ENCODE measurements at places on chromosomes 5 and 9.

DNA sequence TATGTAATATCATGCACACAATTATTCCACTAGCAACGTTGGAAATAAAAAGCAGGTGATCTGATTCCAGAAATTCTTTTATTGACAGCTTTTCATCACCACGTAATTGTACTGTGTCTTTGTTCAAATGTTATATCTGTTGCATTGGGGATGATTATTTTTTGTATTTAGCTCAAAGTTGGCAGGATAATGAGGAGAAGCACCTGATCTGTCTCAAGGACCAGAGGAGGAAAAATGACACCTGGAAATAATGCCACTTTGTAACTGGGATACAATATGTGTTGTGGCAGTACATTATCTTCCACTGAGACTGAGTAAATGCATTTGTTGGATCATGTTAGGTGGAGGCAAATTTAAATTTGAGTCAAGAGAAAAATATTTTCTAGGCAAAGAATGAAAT, 1298.8 kb upstream of the CDH6 start:
- no peak for DNase-seq

DNA sequence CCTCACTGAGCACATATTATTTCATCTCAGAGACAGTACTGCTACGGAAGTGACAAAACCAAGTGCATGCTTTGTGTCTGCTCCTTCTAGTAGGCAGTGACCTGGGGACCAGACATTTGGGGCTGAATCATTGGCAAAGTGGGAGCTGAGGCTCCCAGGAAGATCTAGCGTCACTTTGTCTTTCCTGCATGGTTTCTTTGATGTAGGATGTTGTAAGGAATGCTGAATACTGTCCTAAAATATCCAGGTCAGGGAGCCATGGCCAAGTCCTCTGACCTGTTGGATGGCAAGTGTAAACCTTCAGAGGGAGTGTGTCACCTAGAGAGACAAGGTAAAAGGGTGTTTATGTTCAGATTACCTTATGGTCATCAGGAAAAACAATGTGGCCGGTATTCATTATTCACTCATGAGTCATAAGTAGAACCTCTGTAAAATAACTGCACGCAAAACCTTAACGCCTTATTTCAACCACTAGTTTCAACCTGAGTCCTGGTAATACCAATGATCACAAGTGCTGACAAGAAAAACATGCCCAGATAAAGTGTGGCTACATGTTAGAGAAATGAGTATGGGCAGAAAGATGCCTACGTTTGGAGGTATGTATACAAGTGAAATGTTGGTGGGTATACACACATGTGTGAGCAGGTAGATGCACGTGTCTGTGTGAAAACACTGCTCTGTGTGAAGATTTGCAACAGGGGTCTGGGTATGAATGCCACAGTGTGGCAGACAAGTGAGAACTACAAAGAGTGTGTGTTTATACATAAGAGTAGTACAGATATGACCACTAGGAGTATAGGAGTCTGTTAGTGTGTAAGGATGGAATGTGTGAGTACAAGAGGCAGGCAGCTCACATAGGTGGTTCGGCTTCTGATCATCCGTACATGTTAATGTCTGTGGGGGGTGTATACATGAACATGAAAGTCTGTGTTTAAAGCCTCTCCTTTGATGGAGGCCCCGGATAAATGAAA, 263.9 kb downstream of the SPOCK1 start:
- no peak for DNase-seq

- DNase-seq, result no peak
Observed at GRCh38 chr9:15576350-15577050, 23.7 kb downstream of the CCDC171 start.

DNA sequence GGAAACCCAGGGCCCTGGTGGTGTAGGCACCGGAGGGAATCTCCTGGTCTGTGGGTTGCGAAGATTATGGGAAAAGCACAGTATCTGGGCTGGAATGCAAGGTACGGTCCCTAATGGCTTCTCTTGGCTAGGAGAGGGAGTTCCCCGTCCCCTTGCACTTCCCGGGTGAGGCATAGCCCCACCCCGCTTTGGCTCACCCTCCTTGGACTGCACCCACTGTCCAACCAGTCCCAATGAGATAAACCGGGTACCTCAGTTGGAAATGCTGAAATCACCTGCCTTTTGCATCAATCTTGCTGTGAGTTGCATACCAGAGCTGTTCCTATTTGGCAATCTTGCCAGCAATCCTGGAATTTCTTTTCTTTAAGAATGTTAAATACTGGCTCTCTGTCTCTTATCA, 1429.1 kb downstream of the MAT2B start:
- no peak for DNase-seq

DNA sequence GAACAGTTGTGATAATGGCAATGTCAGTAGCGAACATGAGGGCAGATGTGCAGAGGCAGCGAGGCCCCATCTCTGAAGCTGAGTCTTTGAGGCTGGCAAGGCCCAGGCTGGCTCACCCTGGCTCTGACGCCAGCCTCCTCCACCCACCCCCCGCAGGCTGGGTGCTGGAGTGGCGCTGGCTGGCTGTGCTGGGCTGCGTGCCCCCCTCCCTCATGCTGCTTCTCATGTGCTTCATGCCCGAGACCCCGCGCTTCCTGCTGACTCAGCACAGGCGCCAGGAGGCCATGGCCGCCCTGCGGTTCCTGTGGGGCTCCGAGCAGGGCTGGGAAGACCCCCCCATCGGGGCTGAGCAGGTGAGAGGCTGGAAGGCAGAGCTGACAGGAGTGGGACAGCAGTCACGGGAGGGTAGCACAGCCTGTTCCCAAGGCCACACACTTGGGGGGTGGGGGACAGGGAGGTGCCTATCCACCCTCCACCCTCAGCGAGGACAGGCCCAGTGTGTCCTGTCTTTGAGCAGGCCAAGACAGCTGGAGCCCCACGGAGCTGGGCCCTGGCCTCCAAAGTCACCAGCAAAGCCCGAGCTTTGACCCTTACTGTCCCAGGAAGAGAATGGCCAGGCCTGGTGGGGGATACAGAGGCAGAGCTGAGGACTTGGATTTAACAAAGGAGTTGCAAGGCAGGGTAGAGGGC, 5.6 kb downstream of the SLC2A8 start:
- DNase-seq, result no peak

DNA sequence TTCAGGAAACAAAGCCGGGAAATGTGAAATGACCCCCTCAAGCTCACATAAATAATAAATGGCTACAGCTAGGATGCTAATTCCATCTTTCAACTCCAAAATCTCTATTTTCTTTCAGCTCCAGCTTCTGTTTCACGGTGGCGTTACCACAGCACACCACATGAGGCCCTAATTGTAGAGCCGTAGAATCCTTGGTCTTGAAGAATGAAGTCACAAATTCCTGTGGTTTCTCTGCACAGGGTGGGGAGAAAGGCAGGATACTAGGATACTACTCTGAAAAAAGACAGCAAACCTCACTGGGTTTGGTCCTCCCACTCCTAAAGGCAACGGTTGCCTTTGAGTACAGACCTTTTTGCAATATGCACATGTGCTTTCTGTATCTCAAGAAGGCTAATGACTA, 13.9 kb upstream of the RARS1 start:
- DNase-seq, result no peak

GRCh38 chr9:128298535-128299482, 22.7 kb downstream of the SWI5 start:
- DNase-seq, result no peak

GRCh38 chr9:114719290-114719689, 37.3 kb upstream of the TEX48 start:
- DNase-seq, result no peak

GRCh38 chr9:121707477-121708424, 56.3 kb downstream of the DAB2IP start:
- no peak for DNase-seq

DNA sequence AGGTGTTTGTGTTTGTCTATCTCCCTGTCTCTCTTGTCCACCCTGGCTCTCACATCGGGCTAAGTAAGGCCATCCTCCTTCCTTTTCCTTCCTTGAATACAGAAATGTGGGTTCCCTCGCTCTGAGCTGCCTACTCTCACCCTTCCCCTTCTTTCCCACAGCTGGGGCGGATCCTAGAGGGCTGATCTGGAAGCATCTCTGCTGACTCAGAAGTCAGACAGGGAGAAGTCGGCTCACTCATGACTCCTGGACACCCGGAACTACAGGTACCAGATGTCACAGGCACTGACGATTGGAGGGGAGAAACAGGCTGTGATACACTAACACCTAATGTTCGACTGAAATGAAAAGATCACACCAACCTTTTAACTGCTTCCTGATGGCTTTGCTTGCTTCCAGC, 41.3 kb downstream of the PTPN3 start:
- no peak for DNase-seq

DNA sequence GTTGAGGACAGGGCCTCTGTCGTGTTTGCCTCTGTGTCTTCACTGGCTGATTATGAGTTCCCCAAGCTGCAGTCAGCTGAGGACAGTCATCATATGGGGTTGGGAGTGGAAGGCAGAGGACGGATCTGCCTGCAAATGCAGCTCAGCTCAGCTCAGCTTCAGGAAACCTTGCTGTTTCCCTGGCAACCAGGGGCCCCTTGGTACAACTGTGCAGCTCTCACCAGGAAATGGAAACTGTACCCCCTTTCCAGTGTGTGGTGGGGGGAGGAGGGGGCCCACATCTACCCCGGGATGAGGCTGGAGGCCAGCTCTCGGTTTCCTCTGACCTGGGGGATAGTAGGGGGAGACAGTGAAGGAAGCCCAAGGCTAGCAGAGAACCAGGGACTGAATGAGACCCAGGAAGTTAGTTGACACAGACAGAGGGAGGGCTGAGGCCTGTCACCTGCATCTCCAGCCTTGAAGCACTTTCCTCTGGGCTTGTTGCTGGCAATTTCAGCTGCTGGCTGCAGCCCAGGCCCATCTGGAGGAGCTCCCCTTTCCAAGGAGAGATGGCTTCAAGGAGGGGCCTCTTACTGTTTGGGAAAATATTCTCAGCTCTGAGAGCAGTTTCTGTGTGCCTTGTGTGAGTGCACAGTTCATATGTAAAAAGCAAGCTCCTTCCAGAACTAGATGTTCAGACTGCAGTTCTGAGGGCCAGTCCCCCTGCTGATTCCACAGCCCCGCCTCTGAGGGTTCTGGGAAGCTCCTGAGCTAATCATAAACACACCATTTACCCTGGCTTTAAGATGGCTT, 6.9 kb downstream of the ANXA6 start:
- no peak for DNase-seq

DNA sequence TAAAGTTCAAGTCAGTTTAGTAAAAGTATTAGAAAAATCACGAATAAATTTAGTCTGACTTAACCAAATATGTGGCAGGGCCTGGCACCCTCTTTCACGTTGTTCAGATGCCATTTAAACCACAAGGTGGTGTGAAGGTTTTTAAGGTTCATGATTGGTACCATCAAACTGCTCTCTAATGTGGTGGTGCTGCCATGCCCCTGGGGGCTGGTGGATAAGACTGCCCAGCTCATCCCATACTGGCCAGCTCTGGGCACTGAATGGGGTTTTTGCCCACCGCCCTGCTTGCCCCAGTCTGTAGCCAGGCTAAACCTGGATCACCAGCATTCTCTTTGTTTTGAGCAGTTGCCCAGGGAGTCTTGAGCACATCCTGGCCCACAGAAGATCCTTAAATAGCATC, 159.3 kb downstream of the GABBR2 start:
- no peak for DNase-seq

- no peak for DNase-seq
Observed at GRCh38 chr9:88991066-88992034, at the start of gene S1PR3. TSS of gene S1PR3 (plus strand) at chr9:88991468. CDS start at chr9:89001201, 9,733 bp downstream.

- DNase-seq, result no peak
Observed at GRCh38 chr9:14561929-14562405, 131.3 kb downstream of the ZDHHC21 start.

DNA sequence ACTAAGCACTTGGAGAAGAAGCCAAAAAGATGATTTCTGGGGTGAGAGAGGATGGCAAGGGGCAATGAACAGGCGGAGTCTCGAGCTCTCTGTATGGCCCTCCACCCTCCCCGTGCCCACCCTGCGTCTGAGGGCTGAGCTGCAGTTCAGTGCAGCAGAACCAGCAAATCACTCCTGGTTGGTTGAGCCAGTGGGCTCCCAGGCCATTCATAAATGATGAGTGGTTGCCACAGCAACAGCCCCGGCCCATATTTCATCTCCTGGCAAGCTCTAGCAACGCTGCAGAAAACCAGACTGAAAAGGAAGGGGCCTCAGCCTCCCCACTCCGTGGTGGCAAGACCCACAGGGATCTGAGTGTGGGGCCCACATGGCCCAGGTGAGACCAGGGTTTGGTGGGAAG, 93.8 kb upstream of the PPP1R26 start:
- DNase-seq, result no peak

DNA sequence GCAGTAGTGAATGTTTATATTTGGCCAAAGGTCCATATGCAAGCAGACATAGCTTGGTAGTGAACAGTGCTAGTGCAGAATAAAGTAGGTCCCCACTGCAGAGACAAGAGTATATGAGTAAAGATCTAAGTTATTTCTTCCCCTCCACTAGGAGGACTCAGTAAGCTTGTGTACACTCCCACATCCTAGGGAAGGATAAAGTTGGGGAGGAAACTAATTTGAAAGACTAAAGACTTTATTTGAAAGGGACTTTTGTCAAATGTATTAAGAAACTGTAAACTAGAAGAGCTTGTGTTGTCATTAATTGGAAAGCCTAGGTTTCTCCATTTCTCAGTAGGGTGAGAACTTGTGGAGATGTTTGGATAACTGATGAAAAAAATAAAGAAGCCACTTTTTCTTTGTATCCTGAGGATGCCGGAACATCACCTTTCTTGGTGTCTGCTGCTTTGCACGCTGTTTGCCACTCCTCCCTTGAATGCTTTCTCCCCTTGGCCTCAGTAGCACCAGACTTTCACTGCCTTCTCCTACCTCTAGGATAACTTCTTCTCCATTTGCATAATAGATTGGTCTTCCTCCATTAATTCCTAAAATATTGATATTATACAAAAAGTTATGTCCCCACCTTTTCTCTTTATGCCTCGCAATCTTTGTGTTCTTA, 329.0 kb downstream of the PARP8 start:
- DNase-seq, result no peak

DNA sequence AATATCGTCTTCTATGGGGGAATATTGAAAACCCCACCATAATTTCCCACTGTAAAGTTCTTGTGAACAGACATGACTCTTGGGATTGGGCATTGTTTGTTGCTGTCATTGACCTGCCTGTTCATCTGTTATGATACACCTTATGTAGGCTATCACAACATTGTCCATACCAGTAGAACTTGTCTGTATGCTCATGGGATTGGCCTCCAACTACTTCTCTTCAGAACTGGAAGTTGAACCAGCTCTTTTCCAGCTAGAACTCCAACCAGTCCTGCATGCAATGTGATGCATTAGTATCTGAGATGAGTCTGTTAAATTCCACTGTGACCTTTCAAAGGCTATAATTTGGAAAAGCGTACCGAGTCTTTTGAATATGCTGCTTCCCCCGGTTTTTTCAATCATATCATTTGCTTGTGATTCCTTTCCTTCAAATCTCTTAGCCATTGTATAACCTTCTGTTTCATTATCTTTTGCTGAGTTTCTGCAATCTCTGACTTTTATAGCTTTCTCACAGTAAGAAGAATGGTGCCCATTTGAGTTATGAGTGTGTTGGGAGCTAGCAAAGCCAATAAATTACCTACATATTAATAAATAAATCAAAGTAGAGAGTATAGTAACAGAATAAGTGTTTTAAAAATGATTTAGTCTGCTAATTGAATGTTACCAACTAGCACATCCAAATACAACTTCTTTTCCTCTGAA, 101.9 kb downstream of the PLK2 start:
- no peak for DNase-seq

GRCh38 chr5:136035837-136036236, 7.0 kb downstream of the TGFBI start:
- DNase-seq, result no peak

- DNase-seq, result no peak
Observed at GRCh38 chr9:134571946-134572917, 69.4 kb upstream of the COL5A1 start.

- DNase-seq, result no peak
Observed at GRCh38 chr5:64865662-64866061, 96.9 kb downstream of the CWC27 start.

Data from NCI-H187 (cell line).